ENCODE measurements at places on chromosomes 1 and 21.

DNA sequence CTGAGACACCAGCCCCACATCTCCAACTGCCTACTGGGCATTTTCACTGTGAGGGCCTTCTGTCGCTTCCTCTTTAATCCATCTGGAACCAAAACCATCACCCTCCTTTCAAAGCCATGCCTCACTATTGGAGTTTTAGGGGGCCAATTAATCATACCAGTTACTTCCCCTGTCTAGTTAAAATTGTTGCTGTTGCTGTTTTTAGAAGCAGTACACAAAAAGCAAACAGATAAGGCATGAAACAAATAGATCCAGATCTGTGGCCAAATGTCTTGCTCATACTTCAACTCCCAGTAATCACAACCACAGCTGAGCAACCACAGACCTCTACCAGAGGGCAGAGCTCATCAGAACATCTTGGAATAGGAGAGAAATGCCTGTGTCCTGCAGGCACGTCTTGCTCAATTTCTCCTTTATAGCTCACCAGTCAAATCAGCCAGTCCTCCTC lies 133.8 kb upstream of the C1orf105 start:
- no peak for DNase-seq

- DNase-seq = no peak
Observed at GRCh38 chr1:61284248-61284854, 202.0 kb downstream of the NFIA start.

DNA sequence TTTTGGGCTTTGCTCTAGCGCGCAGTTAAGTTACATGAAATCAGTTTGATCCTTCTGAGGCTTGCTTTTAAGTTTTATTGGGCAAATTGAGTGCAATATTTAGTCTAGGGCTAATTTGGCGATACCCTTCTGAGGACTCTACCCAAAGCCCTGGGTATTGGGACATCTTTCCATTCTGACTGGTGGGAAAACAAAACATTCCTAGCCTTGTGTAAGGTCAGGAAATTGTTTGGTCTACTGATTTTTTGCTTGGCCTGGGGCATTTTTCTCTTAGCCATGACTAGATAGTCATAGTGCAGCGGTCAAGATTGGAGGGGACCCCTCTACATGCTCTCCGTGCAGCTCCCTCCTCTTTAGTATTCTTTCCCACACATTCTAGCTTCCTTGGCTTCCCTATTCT lies 189.6 kb upstream of the PTGFR start:
- DNase-seq = no peak

GRCh38 chr21:34807881-34808568 lies 139.2 kb downstream of the CLIC6 start:
- DNase-seq = peak; percentile 25

DNA sequence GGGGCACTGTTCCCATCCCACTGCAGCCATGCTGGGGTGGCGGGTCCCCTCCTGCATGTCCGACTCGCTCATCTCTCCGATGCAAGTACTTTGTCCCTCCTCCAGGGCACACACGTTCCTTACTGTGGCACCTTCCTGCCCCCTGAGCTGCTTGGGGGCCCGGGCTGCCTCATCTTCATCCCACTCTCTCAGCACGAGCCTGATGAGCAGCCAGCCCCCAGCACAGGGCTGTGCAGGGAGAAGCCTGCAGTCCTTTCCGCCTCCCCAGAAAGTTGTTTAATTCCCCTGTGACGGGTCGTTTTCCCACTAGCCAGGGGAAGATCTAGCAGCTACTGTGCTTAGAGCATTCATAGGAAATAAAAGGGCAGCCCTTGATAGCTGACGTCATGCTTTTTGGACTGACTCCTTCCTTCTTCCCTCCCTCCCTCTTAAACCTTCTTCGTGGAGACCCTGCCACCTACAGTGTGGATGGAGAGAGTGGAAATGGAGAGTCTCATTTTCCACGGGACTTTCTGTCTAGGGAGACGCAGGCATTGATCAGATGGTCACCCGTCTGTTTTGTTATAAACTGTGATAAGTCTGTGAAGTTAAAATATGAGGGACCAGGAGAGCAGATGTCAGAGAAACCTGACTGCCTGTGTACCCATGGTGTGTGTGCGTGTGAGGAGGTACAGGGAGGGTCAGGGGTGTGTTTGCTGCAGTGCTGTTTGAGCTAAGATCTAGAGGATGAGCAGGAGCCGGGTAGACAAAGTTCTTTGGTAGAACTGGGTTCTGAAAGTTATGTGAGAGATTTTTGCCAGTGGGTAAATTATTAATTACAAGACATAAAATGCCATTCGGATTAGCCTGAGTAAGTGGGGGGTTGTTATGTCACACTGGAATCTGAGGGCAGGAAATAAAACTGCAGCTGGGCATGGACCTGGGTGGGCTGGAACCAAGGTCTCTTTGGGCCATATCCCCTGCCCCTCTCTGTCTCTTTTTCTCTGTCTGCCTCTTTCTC lies 34.3 kb downstream of the GPR137B start:
- DNase-seq = no peak

All from activated T-cell treated with anti-CD3 and anti-CD28 coated beads for 1 hour (primary cell).